NCI-H510A treated with DMSO at 0.1 percent for 48 hours (cell line): ENCODE measurements at places on chromosomes 2 and 18.

GRCh38 chr2:96413323-96413722 is 77.8 kb downstream of the NCAPH start:
- DNase-seq = peak; percentile 39

- DNase-seq = no peak
These were observed 442.1 kb upstream of the DCC start for GRCh38 chr18:51897884-51898283.

- DNase-seq = no peak
These were observed 15.8 kb downstream of the HNRNPLL start for GRCh38 chr2:38586931-38587330.

- DNase-seq = no peak
These were observed 45.0 kb downstream of the PHLPP1 start for GRCh38 chr18:62760403-62760734.

DNA sequence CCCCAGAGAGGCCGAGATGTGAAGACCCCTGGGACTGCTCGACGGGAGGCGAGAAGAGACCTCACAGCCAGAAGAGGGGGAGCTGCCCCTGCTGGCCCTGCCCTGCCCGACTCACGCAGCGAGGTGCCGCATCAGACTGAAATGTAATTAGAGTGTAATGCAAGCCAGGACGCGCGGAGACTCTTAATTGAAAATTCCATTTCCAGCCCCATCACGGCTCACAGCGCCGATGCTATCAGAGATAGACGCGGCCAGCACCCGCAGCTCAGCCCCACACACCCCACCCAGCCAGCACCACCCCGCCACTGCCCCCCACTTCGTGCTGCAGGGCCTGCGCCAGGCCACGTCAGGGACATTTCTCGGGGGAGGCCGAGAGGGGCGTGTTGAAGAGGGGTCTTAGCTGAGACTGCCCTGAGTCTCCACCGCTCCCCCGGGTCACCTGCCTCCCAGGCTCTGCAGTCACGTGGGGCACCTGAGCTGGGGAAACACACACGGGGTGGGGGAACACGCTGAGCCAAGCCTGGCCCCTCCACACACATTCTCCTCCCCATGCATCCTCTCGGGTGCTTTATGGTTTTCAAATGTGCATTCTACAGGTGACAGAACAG is 78.1 kb downstream of the TEX51 start:
- DNase-seq = no peak

DNA sequence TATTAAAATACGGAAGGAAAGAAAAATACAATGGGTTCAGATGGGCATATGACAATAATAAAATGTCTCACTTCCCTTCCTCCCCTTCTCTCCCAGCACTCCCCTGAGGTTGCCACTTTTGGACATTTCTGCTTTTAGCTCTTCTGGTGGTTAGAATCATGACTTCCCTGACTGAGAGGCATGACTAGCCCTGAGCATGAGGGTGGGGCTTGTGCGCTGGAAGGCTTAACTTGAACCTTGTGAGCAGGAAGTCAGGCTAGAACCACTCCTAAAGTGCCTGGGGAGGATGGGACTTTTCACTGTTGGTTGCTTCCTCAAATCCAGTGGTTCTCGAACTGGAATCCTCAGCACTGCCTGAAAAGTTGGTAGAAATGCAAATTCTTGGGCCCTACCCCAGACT is 19.7 kb upstream of the ARHGAP25 start:
- DNase-seq = no peak

- peak; percentile 41 for DNase-seq
These were observed 286.9 kb downstream of the TMX3 start for GRCh38 chr18:68427951-68428401.

DNA sequence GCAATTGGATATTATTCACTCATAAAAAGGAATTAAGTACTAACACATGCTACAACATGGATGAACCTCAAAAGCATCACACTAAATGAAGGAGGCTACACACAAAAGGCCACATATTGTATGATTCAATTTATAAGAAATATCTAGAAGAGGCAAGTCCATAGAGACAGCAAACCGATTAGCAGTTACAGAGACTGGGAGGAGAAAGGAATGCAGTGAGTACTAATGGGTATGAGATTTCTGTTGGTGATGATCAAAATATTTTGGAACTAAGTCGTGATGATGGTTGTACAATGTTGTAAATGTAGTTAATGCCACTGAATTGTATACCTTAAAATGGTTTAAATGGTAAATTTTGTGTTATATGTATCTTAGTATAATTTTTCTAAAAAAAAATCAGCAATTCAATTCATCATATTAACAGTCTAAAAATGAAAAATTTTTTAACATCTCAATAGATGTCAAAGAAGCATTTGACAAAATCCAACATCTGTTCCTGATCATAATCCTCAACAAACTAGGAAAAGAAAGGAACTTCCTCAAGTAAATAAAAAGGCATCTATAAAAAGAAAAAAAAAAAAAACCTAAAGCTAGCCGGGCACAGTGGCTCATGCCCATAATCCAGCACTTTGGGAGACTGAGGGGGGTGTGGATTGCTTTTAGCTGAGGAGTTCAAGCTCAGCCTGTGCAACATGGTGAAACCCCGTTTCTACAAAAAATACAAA is 98.1 kb downstream of the TGIF1 start:
- DNase-seq = no peak

DNA sequence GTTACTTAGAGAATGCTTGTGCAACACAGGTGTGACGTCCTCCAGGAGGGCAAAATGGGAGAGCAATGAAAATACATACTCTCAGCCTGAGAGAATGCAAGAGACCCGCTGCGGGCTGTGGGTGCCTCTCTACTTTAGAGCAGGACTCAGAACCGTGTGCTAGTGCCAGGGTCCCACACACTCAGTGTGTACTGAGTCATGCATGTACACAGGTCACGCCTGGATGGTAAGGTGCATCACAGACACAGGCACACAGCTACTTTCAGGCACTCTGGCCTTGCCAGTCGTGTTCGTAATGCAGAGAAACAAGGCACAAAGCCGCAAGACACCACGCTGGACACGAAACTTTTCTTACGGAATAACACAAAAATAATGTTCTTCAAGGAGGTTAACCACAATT is 125.3 kb downstream of the ZNF516 start:
- DNase-seq = peak; percentile 58

DNA sequence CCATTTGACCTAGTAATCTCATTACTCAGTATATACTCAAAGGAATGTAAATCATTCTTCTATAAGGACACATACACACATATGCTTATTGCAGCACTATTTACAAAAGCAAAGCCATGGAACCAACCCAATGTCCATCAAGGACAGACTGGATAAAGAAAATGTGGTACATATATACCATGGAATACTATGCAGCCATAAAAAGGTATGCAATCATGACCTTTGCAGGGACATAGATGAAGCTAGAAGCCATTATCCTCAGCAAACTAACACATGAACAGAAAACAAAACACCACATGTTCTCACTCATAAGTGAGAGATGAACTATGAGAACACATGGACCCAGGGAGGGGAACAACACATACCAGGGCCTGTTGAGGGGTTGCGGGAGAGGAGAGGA is 214.5 kb downstream of the NBAS start:
- DNase-seq = no peak

- no peak for DNase-seq
These were observed 45.7 kb downstream of the RALB start for GRCh38 chr2:120298173-120298835.

GRCh38 chr2:134391751-134392160 is 137.9 kb downstream of the MGAT5 start:
- peak; percentile 40 for DNase-seq

- no peak for DNase-seq
These were observed 441.8 kb downstream of the SETBP1 start for GRCh38 chr18:45122506-45122905.

DNA sequence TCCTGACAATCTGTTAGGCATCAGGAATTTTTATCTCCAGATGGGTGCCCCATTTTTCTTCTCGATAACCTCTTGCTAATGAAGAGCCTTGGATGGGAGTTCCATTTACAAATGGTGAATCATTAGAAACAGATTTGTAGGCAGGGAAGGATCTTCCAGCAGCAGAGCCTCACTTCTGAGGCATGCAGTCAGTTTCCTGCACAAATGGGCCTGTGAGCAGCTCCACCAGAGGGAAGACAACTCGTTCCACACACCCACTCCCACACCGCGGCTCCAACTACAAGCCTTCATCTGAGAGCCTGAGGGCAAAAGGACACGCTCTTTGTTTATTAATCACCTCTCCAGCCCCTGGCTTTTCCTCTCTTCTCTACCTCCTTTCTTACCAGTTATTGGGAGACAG is 108.5 kb downstream of the CTAGE1 start:
- no peak for DNase-seq

GRCh38 chr2:182854375-182855105 is 11.9 kb downstream of the FRZB start:
- DNase-seq = no peak

- peak; percentile 80 for DNase-seq
These were observed 9.1 kb upstream of the DAW1 start for GRCh38 chr2:227862227-227862740.

DNA sequence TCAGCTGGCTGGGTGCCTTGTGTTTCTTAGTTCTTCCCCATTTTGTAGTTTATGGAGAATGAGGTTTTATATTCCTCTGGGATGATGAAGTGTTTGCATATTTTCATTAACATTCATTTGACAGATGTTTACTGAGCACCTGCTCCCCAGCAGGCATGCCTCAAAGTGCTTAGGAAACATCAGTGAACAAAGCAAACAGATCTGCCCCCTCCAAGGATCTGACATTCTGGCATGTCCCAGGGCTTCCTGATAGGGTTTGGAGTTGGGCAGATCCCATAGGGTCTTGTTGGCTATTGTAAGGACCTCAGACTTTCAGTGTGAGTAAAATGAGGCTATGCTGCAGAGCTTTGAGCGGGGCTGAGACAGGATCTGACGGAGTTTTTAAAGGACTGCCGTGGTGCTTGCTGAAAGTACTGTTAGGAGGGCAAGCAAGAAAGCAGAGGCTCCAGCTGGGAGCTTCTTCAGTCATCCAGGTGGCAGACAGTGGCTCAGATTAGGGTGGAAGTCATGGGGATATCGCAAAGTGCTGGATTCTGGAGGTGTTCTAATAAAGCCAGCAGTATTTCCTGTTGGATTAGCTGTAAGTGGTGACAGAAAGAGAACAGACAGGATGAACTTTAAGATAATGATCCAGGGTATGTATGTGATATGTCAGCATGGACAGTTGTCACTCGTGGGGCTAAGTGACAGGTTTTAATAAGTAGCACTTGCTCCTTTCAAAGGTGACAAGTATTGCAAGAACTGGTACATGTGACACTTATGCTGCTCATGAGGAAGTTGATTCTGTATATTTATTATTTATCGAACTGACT is 11.3 kb upstream of the IAH1 start:
- DNase-seq = peak; percentile 13
